ENCODE measurements at places on chromosomes 2 and 18. TPM values are rescaled to one million over a fixed set of nuclear protein-coding genes. Genes with fewer than 3 reads are reported as not detected.

DNA sequence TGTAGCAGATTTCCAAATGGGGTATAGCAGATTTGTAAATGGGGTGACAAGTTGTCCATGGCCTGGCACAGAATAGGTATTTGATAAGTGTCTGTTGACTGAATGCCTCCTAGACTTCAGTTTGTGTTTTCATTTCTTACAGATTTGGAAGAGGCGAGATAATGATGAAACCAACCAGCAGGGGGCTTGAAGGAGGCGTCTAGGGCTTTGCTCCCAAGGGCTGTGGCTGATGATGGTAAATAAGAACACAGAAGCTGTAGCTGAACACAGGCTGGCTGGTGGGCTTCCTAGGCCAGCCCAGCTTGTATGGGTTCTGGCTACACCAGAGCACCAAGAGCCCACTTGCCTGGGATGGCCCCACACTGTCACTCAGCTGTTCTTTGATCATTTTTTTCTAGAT lies 19.4 kb downstream of the SFTPB start:
- DNase-seq: no peak

GRCh38 chr2:144477281-144477956 lies 42.5 kb downstream of the ZEB2 start:
- DNase-seq: no peak

GRCh38 chr2:109429567-109430328 lies 184.0 kb downstream of the SEPTIN10 start:
- DNase-seq: peak; percentile 73

Gene CD302
- total RNA-seq: 65.2 TPM

DNA sequence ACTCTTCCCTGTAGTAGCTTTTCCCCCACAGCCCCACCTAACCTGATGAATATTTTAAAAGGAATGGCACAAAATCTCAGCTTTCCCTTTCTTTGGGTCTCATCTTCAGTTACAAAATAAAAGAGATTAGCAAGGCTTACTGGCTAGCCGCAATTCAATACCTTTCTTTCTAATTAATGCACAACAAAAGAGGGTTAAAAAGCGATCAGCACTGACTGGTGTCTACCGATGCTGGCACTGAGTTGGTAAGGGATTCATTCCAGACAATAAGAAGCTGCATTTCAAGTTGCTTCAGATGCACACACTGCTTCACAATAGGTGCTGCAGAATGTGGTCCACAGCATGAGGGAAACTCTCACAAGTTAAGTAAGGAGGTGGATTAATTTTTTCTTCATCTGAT lies 41.9 kb downstream of the HDHD2 start:
- DNase-seq: no peak

Gene RNF152
- 17.3 TPM for total RNA-seq

- DNase-seq: no peak
Measured at GRCh38 chr2:207110715-207111114, 55.0 kb downstream of the KLF7 start.

Data from posterior vena cava (tissue), 2 donors.